ENCODE measurements at places on chromosomes 2 and 18. TPM values are rescaled to one million over a fixed set of nuclear protein-coding genes. Genes with fewer than 3 reads are reported as not detected.

ZNF638 gene
- 179 TPM for total RNA-seq

OTOS gene
- total RNA-seq, result not detected

- H3K36me3 ChIP-seq, result peaks cover 22% of the 10 kb centered on the region
- H3K4me1 ChIP-seq, result peaks cover 23% of the 10 kb centered on the region
- no peak overlapping the region for H3K27ac ChIP-seq
- no peak overlapping the region for H3K4me3 ChIP-seq
- DNase-seq, result no peak
These were observed 70.4 kb downstream of the LRRFIP1 start for GRCh38 chr2:237697586-237698357.

OSR1 gene
- total RNA-seq, result 0.29 TPM

DNA sequence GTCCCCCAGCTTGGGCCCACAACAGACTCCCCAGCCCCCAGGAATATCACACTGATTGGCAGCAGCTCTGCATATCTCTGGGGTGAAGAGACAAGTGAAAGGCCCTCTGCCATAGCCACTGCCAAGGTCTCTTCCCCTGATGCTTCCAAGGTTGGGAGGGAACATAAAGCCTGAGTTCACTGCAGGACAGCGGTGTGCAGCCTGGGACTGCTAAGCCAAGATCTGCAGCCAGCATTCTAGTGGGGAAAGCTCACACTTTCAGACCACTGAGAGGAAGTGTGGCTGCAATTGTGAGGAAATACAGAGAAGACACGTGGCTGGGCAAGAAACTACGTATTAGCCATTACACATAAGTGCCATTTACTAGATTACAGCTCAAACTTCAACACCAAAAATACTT lies 100.7 kb downstream of the MAIP1 start:
- no peaks in the 10 kb centered on the region for H3K27me3 ChIP-seq
- no peak overlapping the region for H3K4me3 ChIP-seq
- no peak for DNase-seq
- peaks cover 4% of the 10 kb centered on the region for H3K4me1 ChIP-seq
- no peak overlapping the region for H3K27ac ChIP-seq

DNA sequence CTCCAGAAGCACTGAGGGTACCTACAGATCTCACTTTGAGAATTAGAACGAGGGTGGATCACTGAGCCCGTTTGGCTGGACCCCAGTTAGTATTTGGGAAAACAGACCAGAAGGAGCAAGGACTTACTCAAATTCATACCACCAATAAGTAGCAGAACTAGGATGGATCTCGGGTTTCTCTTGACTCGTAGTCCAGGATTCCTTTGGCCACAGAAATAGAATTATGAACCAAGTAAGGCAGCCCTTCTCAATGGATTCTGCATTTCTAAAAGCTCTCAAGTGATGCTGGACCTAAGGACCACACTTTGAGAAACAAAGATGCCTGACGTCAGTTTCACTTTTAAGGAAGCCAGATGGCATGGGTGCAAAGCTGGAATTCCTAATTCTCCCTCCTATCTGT lies 153.0 kb downstream of the KLHL29 start:
- no peak overlapping the region for H3K4me3 ChIP-seq
- H3K36me3 ChIP-seq, result no peaks in the 10 kb centered on the region
- peaks cover 4% of the 10 kb centered on the region for H3K4me1 ChIP-seq
- no peak overlapping the region for H3K27ac ChIP-seq
- peaks cover 5% of the 10 kb centered on the region for H3K27me3 ChIP-seq

CAVIN2 gene
- not detected for total RNA-seq

- H3K36me3 ChIP-seq, result peaks cover 70% of the 10 kb centered on the region
- no peaks in the 10 kb centered on the region for H3K27me3 ChIP-seq
- no peak overlapping the region for H3K27ac ChIP-seq
- no peak overlapping the region for H3K4me3 ChIP-seq
These were observed 6.6 kb downstream of the BCL2L11 start for GRCh38 chr2:111127351-111127750.

DNA sequence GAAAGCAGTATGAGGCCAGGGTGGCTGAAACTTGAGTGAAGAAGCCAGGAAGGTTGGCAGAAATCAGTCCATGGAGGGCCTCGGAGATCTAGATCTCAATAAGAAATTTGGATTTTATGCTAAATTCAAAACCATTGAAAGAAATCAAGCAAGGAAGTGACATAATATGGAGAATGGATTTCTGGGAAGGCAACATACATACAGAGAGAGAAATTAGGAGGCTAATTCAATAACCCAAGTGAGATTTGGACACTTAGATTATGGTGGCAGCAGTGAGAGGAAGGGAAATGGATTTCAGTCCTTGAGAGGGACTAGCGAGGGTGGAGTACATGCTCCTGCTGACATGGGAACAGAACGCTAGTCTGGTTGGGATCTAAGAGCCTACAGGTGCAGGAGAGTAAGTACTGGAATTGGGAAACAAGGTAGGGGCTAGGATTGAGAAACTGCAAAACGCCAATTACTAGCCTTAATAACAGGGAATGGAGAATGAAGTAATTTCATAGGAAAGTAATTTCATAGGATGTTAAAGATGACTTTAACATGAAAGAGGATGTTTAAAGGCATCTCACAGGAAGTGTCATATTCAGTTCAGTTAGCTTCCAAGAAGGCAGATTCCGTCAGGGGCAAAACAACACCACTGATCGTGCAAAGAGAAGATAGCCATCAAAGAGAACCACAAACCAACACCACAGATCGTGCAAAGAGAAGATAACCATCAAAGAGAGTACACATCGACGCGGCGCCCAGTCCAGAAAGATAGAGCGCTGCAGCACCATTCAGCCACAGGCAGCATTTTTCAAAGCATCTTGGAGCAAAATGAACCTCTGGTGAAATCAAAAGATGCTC lies 27.2 kb downstream of the CDKL4 start:
- no peak overlapping the region for H3K27ac ChIP-seq
- no peaks in the 10 kb centered on the region for H3K36me3 ChIP-seq
- H3K27me3 ChIP-seq, result no peaks in the 10 kb centered on the region
- H3K4me3 ChIP-seq, result no peak overlapping the region
- DNase-seq, result no peak

GRCh38 chr18:45202061-45202460 lies 413.2 kb upstream of the SLC14A2 start:
- H3K27ac ChIP-seq, result no peak overlapping the region
- H3K4me1 ChIP-seq, result no peaks in the 10 kb centered on the region
- no peaks in the 10 kb centered on the region for H3K36me3 ChIP-seq
- no peaks in the 10 kb centered on the region for H3K27me3 ChIP-seq
- DNase-seq, result no peak
- H3K4me3 ChIP-seq, result no peak overlapping the region

NCKAP5 gene
- total RNA-seq, result 0.92 TPM

LAMA1 gene
- total RNA-seq, result 198 TPM

Data from endodermal cell (in vitro differentiated cells).